ENCODE measurements at places on chromosomes 3 and 15. TPM values are rescaled to one million over a fixed set of nuclear protein-coding genes. Genes with fewer than 3 reads are reported as not detected.

Gene AKAP13
- polyA plus RNA-seq, result 71.1 TPM

Gene ANKRD63
- 0.40 TPM for polyA plus RNA-seq

Gene GOLGA6L9
- polyA plus RNA-seq, result 2.7 TPM

Gene LRRC3B
- polyA plus RNA-seq, result 14.1 TPM

Gene SEMA6D
- 56.4 TPM for polyA plus RNA-seq

Gene SLC15A2
- polyA plus RNA-seq, result 61.8 TPM

Gene GOLGA8H
- polyA plus RNA-seq, result 1.1 TPM

Gene SIAH2
- polyA plus RNA-seq, result 16.4 TPM

Gene UQCRC1
- 180 TPM for polyA plus RNA-seq

Gene GOLGA8S
- polyA plus RNA-seq, result 0.79 TPM

Gene PAQR5
- 0.72 TPM for polyA plus RNA-seq

Gene RBM6
- polyA plus RNA-seq, result 74.8 TPM

Gene GOLGA6D
- polyA plus RNA-seq, result 0.25 TPM

GRCh38 chr3:190902292-190902691 is 39.8 kb upstream of the GMNC start:
- DNase-seq, result no peak

DNA sequence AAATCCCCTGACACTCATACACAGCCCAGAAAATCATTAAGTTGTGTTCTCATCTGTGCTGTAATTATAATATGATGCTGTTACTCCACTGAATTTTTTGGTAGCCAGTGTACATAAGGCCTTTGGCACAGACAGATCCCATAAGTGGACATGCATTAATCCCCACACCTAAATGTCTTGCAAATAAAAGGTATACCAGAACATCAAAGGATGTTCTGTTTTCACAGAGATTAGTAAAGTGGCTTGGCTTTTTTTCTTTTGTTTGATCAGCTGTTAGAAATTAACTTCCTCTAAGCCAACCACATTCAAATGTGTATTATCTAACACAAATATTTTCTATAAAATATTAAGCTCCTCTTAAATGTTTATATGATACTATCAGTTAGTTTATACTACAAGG is 2.7 kb downstream of the SST start:
- no peak for DNase-seq

DNA sequence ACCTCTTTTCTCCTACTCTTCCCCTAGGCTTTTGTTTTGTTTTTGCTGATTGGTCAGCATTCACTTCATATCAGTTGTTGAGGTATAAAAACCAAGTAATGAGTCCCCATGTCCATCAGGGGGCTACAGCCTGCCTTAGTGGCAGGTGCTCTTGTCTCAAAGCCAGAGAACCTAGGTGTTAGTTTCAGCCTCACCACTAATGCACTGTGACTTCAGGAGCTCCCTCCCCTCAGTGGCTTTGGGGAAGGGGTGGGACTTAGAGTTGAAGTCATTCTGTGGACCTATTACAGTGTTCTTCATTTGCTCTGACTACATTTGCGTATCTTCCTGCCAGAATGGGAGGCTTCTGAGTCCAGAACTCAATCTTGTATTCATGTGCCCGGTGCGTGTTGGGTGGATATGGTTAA is 41.6 kb downstream of the NR2C2 start:
- no peak for DNase-seq

- DNase-seq, result no peak
These were observed 57.0 kb upstream of the FRMD4B start for GRCh38 chr3:69442771-69443311.

GRCh38 chr15:66942649-66943390 is 122.6 kb upstream of the SMAD3 start:
- no peak for DNase-seq

GRCh38 chr3:161266731-161267150 is 45.6 kb downstream of the NMD3 start:
- peak; percentile 6 for DNase-seq

DNA sequence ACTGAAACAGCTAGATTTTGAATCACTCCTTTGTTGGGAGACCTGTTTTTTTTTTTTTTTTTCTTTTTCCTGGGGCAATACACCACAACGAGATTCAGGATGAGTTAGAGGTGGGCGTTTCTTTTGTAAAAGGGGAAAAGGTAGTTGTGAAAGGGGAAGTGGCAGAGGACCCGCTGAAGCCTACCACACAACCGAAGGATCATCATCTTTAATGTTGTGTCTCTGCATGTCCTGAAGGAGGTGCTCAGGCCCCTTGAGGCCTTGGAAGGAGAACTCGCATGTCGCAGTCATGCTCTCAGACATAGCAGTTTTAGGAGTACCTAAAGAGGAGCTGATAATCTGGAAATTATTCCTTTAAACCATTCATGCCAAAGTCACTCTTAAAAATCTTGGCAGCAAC is 137.9 kb upstream of the LRIG1 start:
- DNase-seq, result no peak

- DNase-seq, result peak; percentile 13
These were observed 27.0 kb downstream of the NSMCE3 start for GRCh38 chr15:29242456-29243242.

GRCh38 chr3:172678068-172678467 is 32.8 kb downstream of the NCEH1 start:
- DNase-seq, result no peak

- no peak for DNase-seq
These were observed 316.6 kb upstream of the ONECUT1 start for GRCh38 chr15:53106505-53107286.

DNA sequence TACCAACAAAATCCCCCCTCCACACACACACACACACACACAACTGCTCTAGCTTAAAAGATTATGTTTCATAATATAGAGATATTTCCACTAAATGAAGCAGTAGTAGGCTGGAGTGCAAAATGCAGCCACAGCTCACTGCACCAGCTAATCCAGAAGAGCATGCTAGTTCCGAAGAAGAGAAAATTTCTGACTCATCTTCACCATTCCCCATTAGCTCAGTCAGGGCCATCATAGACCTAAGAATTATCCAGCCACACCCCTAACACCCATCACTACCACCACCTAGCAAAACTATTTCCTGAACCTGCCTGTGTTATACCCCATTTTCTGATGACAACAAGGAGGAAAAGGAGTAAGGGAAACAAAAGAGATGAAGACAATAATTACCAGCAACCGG is 67.1 kb upstream of the UBE2E2 start:
- DNase-seq, result no peak

GRCh38 chr3:45564172-45564571 is 30.4 kb upstream of the LIMD1 start:
- no peak for DNase-seq

DNA sequence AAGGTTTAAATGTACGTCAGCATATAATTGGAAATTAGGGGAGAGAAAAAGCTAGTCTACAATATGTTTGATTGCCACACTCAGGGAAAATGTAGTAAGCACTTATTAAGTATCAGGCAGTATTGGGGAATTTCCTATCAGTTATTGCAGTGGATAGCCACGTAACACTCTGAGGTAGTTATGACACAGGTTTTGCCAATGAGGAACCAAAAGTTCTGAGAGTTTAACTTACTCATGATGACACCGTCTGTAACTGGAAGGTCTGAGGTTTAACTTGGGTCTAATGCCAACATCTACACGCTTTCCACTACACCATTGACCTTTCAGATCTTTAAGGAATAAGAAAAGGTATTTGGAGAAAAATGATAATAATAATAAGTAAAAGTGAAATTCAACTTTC is 89.5 kb downstream of the ZMAT3 start:
- DNase-seq, result no peak

- DNase-seq, result no peak
These were observed 283.9 kb downstream of the BCHE start for GRCh38 chr3:165553371-165553770.

GRCh38 chr3:70824773-70825172 is 512.3 kb upstream of the MDFIC2 start:
- peak; percentile 10 for DNase-seq

- DNase-seq, result no peak
These were observed 171.8 kb downstream of the TMEM108 start for GRCh38 chr3:133209871-133210550.

GRCh38 chr3:150394606-150395005 is 13.5 kb upstream of the TSC22D2 start:
- no peak for DNase-seq

GRCh38 chr3:24161841-24162240 is 216.8 kb downstream of the NR1D2 start:
- no peak for DNase-seq

- peak; percentile 20 for DNase-seq
These were observed 56.5 kb downstream of the HEG1 start for GRCh38 chr3:124999317-124999716.

DNA sequence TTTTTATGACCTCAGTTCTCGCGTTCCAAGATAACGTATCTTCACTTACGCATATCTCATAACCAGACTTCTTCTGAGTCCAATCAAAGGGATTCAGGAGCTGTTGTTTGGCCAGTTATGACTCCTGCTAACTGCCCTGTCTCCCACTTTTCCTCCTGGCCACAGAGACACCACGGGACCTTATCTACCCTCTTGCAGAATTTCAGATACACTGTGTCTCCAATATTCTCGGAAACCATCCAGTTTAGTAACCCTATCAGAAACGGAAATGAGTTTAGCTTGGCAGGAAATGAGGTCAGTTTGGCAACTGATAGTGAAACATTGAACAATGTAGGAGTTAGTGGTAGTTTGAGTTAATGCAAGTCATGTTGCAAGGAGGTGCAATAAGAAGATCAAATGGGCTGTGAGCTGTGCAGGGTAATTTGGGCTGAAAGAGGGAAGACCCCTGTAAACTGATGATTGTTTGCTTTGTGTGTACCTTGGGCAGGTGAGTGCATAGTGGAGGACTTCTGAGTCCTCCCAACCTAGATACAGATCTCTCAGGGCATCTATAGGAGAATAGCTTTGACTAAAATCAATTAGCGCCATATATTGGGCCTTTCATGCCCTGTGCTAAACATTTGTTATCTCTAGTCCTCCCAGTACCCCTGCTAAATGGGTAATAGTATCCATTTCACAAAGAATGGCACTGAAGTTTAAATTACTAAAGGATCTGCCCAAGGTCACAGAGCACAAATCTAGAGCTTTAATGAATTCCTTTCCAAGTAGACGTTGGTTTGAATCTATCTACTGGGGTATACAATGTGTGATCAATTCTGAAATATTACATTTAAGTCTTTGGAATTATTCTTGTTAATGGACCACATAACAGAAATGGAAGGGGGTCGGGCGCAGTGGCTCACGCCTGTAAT is 41.3 kb upstream of the PIK3CB start:
- no peak for DNase-seq

GRCh38 chr3:196625331-196625730 is 14.2 kb upstream of the NRROS start:
- no peak for DNase-seq

GRCh38 chr3:71859123-71859519 is 74.2 kb upstream of the PROK2 start:
- DNase-seq, result no peak

- DNase-seq, result no peak
These were observed 98.1 kb upstream of the TGFBR2 start for GRCh38 chr3:30508339-30508738.

DNA sequence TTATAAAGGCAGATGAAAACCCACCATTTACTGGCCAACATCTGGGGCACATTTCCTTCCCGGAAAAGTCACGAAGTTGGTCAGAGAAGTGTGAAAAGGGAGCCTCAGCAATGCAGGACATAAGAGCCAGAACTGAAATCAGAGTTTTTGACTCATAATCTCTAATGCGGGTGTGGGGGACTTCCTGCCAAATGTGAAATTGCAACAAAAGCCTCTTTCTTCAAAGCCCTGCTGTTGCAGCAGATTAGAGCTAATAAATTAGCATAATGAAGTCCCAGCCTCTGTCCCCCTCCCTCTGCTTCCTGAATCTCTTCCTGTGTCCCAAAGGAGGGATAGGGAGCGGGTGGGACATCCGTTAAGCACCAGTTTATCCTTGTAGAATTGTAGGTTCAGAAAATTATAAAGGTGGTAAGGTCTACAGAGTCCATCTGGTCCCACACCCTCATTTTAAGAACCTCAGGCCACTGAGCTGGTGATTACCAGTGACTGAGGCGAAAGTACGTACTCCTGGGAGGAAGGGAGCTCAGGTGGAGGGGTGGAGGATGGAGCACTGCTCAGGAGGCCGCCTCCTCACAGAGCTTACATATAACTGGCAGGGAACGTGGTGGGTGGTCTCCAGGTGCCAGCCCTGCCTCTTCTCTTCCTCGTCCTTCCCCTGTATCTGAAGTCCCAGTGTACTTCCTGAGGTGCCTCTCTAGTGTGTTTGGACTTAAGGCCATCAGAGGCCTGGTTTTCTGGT is 35.0 kb downstream of the ST6GAL1 start:
- DNase-seq, result no peak

DNA sequence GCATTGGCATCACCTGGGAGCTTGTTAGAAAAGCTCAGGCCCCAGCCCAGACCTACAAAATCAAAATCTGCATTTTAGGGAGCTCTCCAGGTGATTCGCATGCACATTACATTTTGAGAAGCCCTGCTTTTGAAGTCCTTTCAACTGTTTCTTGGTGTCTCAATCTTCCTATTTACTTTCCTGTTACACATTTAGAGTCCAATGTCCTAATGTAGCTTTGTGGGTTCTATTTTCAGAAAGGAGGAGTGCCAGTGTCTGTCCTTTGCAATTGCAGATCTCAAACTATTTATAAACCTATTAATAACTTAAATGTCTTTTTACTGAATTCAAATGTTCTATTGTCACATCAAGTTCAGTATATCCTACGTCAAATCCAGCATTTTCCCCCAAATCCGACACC is 27.8 kb upstream of the MYRIP start:
- DNase-seq, result no peak

DNA sequence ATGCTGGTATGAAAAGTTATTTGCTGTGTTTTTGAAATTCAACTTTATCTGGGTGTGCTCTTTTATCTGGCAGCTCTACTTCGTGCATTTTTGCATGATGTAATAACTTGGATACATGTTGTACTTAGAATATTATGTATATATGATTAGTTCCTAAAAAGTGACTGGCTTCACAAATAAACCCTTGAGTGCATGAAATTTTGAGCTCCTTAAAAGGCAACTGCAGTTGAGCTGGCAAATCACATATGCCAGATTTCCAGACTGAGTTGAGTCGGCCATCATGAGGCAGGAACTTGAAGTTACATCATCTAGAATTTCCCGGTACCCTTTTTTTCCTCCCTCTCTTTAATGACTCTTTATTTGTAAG is 162.5 kb downstream of the FNDC3B start:
- DNase-seq, result peak; percentile 75

- no peak for DNase-seq
These were observed 12.5 kb upstream of the KBTBD12 start for GRCh38 chr3:127902486-127902885.

DNA sequence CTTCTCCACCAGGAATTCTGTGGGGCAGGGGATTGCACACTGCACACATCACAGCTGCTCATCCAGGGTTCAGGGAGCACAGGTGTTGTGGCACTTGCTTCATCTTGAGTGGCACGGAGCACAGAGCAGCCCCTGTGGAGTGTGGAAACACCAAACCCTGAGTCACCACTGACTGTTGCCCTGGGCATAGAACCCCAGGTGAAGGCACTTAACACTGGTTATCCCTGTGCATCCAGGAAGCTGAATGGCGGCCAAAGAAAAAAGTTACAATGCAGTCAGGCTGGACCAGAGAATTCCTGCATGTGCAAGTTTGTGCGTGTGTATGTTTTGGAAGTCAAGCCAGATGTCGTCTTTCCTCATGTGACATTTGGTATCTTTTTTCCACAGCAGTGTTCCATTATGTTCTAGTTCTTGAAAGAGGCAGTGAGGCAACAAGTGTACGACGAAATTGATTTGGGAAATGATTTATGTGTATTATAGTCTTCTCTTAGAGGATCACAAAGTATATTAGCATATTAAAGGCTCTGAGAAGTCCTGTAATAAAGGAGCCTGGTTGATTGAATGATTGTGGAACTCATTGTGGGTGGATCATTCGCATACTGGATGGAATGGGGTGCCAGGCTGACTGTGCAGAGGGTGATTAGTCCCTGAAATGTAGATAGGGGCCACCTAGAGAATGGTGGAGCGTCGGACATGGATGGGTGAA is 292.3 kb downstream of the TLE3 start:
- DNase-seq, result no peak

GRCh38 chr3:73270839-73271483 is 209.5 kb downstream of the EBLN2 start:
- DNase-seq, result peak; percentile 31

All from hindlimb muscle (tissue), 1 donor.